ENCODE measurements at places on chromosomes 1 and 21. TPM values are rescaled to one million over a fixed set of nuclear protein-coding genes. Genes with fewer than 3 reads are reported as not detected.

GRCh38 chr1:193703121-193703520, 516.7 kb upstream of the B3GALT2 start:
- no peak for DNase-seq

- peak; percentile 43 for DNase-seq
Observed at GRCh38 chr1:155002464-155003226, at the start of gene ZBTB7B. TSS of gene ZBTB7B (plus strand) at chr1:155002802. CDS start at chr1:155014661, 11,859 bp downstream.

- peak; percentile 33 for DNase-seq
Observed at GRCh38 chr1:178544531-178544930, 31.6 kb downstream of the TEX35 start.

DNA sequence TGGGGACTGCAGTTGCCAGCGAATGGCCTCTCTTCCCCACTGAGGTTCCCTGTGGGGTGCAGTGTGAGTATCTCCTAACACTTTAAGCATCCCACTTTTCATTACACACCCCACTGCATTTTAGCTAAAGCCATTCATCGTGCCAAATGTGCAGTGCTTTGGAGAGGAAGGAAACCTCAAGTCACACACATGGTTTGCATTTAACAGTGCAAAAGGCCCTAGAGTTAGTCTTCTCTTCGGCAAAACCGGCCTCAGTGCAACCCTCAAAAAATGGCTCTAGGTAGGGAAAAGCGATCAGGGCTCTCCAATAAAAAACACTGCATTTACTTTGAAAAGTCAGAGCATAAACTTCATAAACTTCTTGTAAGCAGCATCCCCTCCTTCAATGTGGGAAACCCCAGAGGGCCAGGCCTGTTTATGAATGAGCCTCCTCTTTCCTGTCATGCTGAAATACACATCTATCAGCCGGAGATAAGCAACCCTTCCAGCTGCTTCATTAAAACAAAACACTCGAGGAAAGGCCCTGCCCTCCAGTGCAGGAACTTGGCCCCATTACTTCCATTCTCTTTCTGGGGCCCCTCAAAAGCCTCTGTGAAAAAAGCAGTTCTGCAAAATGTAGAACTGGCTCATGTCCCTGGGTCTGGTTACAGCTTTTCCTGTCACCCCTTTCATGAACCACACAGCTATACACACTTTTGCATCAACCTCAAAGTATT, 184.0 kb downstream of the CDC7 start:
- peak; percentile 75 for DNase-seq

- no peak for DNase-seq
Observed at GRCh38 chr1:220888417-220888986, 9.3 kb downstream of the HLX start.

DNA sequence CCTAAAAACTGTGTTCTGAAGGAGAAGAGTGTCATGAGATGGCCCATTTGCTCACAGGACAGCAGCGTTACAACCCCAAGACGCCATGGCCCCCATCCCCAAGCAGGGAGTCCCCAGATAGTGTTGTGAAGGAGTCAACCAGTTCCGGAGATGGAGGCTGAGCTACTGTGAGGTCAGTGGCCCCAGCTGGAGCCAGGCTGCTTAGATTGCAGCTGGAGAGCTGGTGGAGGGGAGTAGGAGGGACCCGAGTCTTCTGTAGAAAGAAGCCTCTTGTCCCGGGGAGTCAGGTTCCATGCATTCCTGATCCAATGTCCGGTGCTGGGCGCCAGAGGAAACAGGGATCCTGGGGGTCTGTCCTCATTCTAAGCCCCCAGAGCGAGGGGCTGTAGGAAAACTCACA, 93.5 kb upstream of the SIM2 start:
- no peak for DNase-seq

- DNase-seq, result no peak
Observed at GRCh38 chr1:98906809-98907208, 97.9 kb downstream of the PLPPR5 start.

GRCh38 chr1:28244549-28245251, 8.8 kb downstream of the ATP5IF1 start:
- peak; percentile 12 for DNase-seq

- DNase-seq, result no peak
Observed at GRCh38 chr1:111052246-111052645, 87.6 kb downstream of the DRAM2 start.

DNA sequence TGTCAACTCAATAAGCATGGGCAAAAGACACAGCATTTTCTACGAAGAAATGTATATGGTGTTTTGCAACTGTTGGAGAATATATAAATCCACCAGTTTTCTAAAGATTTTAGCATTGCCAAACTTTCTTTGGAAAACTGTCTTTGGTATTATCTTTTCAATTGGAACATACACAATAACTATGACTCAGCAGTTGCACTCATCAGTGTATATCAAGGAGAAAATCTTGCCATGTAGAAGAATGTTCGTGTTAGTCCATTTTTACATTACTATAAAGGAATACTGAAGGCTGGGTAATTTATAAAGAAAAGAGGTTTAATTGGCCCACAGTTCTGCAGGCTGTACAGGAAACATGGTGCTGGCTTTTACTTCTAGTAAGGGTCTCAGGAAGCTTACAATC, 41.1 kb downstream of the PRKAA2 start:
- DNase-seq, result no peak

GRCh38 chr1:27000090-27000816, 6.8 kb downstream of the TRNP1 start:
- no peak for DNase-seq

- DNase-seq, result peak; percentile 56
Observed at GRCh38 chr1:10823000-10823401, 26.6 kb upstream of the CASZ1 start.

DNA sequence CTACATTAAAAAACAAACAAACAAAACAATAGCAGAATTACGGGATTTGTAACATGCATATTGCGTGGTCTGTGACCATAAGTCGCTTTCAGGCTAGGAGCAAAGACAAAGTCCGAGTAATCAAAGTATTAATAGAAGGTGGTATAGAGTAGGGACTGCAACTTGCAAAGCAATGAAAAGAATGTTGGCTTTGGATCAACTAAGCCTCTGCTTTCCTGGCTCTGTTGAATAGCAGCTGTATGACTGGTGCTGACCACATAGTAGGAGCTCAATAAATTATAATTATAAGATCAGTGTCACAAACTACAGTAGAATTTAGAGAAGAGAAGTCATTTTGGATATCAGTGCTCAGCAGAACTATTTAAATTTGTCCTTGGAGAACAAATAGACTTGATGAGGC, 586.4 kb downstream of the DPYD start:
- no peak for DNase-seq

GRCh38 chr1:205669341-205670149, 10.8 kb downstream of the SLC45A3 start:
- no peak for DNase-seq

DNA sequence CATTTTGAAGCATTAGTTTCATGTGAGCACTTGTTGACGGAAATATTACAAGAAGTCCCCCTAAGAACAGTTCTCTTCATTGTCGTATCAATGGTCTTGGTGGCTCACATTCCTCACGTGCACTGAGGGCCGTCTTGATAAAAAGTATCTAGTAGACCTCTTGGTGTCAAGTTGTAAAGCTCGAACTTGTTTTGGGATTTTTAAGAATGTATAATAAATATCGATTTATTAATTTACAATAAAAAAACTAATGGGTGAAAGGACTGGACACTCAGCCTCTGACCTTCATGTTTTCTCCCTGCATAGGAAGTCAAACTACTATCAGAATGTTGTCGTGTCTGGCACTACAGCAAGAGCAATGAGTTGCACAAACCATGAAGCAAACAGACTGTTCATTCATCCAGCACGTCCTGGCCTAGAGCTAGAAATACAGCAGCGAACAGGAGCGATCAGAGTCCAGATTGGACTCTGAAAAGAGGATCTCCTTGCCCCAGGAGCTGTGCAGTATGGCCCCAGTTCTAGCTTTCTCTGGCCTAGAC, 319.2 kb downstream of the SMYD3 start:
- no peak for DNase-seq

DNA sequence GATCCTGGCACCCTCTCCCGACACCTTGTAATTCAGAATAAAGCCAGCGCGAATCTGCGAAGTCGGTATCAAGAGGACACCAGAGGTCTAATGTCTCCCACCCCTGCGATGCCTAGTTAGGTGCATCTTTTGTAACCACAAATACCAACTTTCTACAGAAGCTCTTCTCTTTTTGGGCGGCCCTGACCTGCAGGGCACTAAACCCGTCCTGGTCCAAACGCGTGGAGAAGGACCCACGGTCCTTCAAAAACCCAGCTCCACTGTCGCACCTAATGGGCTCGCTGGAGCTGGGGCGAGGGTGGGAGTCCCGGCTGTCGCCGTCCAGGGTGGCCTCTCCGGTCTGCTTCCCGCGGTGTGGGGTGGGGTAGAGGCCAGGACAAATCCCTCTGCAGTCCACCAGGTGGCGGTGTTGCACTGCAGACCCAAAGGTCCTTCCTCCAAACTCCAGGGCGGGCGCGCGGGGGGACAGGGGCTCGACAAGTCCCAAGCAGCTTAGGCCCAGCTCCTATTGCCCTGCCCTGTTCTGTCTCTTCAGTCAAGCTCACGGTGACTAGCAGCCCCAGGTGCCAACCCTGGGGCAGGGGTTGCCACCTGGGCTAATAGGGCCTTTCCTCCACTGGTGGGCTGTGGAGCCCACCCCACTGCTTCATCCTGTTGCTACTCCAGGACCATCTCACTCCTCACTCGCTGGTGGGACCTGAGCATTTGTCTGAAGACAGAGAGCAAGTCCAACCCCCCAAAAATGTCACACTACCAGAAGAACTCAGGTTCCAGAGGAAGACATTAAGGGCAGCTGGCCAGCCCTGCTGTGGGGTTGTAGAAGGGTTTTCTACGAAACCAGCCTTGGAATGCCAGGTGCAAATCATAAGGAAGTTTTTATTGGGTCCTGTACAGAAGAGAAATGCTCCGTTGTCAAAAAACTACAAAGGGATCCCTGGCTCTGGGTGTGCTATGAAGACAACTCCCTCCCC, 2.8 kb downstream of the HES3 start:
- DNase-seq, result peak; percentile 94

- no peak for DNase-seq
Observed at GRCh38 chr1:16321176-16321867, 31.0 kb downstream of the FBXO42 start.

- DNase-seq, result peak; percentile 40
Observed at GRCh38 chr21:45592208-45592619, 50.0 kb upstream of the SLC19A1 start.

GRCh38 chr1:241900381-241900780, 52.4 kb downstream of the EXO1 start:
- DNase-seq, result no peak

DNA sequence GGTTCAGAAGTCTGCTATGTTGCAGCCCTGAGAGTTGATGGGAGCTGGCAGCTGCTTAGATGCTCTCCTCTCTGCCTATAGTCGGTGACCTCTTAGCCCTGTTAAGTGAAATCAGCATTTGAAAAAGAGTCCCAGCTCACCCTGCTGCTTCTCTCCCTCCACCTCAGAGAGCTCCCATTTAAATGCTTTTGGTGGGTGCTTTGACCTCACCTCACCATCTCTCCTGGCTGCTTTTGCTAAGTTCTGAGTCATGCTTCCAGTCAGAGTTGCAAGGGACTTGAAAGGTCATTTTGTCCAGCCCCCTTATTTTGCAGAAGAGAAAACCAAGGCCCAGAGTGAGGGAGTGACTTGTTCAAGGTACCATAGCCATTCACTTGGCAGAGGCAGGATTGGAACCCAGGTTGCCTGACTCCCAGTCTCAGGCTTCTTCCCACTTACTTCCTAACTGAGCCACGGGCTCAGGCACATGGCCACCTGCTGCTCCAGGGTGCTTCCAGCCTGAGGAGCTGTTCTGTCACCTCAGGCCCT, 3.3 kb downstream of the MAPKAPK2 start:
- DNase-seq, result no peak

DNA sequence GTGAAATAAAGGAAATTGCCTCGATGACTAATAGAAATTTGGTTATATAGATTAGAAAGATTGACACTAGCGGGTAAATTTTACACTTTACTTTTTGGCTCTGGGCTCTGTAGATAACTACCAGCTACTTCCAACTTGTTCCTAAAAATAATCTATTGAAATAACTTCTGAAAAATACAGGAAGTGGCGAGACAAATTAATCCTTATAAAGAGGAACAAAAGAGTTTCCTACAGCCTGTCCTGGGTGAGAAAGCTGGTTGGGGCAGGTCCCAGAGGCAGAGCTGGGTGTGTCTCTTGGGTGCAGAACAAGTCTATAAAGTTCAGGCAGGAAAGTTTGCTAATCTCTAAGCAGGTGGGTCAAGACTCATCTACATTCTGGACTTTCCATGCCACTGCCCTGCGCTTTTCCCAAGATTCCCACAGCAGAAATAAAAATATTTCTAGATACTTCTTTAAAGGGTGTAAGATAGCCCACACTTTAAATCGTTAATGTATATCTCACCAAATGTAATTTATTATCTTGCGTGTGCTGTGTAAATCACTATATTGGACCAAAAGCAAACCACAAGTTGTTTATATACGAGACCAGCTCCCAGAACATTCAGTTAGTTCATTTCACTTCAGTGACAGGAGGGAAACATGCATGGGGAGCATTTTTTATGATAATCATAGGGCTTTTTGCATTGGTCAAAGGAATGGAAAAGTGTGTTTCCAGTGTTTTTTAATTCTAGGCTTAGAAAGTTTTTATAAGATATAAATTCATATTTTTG, 70.1 kb upstream of the NRIP1 start:
- no peak for DNase-seq

DNA sequence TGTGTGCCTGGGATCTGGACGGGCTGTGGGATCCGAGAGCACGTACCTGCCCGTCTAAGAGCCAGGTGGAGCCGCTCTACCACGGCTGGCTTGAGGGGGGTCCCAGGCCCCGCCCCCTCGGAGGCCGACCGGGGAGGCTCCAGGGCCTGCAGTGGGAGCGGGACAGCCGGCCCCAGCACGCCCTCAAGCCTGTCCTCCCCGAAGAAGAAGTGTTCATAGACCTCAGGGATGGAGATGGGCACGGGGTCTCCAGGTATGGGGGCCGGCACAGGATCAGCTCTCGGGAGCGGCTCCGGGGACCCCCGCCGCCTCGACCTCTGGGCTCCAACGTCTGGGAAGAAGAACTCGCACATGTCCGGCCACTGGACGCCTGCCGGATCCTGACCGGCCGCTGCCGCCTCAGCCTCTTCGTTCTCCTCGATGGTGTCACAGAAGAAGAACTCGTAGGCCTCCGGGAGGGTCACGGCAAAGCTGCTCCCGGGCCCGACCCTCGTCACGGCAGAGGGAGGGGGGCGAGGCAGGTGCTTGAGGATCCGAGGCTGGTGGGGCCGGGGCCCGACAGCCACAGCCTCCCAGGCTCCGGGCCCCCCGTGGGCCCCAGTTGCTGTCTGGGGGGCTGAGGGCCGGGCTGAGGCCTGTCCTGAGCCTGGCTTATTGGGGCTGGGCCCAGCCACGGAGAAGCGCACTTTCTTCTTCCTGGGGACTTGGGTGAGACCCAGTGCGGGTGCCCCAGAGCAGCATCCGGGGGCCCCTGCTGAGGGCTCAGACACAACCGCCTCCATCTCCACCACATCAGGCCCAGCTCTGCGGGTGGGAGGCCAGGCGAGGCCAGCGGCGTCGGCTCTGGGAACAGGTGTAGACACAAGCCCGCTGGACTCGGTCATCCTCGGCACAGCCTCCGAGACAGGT, 2.8 kb downstream of the PERM1 start:
- no peak for DNase-seq

Gene C1QC
- 20.5 TPM for total RNA-seq

Gene SPATA6
- total RNA-seq, result 17.4 TPM

Gene S100A2
- total RNA-seq, result 46.5 TPM

Gene PRRX1
- 185 TPM for total RNA-seq

Gene BCL2L15
- 0.41 TPM for total RNA-seq

Gene GPN2
- total RNA-seq, result 10.2 TPM

Gene COX20
- total RNA-seq, result 34.6 TPM

Gene SERTAD4
- 7.0 TPM for total RNA-seq

Gene G0S2
- total RNA-seq, result 19.1 TPM

Gene EFNA1
- 25.4 TPM for total RNA-seq

Gene SIK1
- total RNA-seq, result 79.7 TPM

Gene TAL1
- total RNA-seq, result 3.6 TPM

Gene GBP1
- 13.2 TPM for total RNA-seq

Gene PRELP
- total RNA-seq, result 4.4 TPM
